ENCODE measurements at places on chromosomes 3 and 15. TPM values are rescaled to one million over a fixed set of nuclear protein-coding genes. Genes with fewer than 3 reads are reported as not detected.

THRB gene
- 0.05 TPM for polyA plus RNA-seq

TNFSF10 gene
- polyA plus RNA-seq = 293 TPM

ITIH1 gene
- polyA plus RNA-seq = 0.75 TPM

CGNL1 gene
- polyA plus RNA-seq = not detected

TM4SF4 gene
- polyA plus RNA-seq = 0.08 TPM

FAM174B gene
- polyA plus RNA-seq = 3.2 TPM

RTP4 gene
- 3.3 TPM for polyA plus RNA-seq

SLC22A14 gene
- polyA plus RNA-seq = not detected

DNA sequence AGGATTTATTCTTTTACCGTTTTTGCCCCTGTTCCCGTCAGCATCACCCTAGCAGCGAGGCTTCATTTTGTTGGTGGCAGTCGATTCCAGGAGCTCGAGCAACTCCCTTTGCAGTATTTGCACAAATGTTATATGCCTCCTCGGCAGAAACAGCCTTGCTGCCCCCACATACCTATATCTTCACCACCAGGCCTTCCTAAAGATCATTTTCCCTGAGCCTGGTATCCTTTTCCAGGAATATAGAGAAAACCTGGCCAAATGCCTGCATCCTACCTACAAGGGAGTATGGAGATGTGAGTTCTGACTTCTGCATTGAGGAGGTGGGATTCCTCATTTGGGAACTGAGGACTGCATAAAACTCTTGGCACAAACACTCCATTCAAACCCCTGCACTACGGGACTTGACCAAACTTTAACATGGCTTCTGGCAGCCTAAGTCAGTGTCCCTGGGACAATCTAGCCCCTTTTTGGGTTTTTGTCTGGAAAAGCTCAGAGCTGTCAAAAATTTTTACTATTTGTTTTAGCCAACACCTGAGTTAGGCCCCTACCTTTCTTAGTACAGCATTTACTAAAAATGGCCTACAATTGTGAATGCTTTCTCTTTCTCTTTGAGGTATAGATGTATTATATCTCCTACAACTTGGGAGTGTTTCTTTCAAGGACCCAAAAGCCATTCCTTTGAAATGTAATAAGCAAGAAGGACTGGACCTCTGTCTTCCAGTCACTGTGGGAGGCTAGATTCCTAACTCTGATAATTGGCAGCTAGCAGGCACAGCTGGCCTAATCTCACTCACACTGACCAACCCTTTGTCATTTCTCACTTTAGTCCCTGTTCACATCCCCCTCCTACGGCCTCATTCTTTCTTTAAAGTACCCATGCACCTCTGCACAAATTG is 12.1 kb upstream of the UBE2Q2 start:
- no peak overlapping the region for H3K4me3 ChIP-seq
- H3K4me1 ChIP-seq = peaks cover 9% of the 10 kb centered on the region
- no peaks in the 10 kb centered on the region for H3K36me3 ChIP-seq
- H3K27ac ChIP-seq = no peak overlapping the region
- DNase-seq = no peak
- no peaks in the 10 kb centered on the region for H3K27me3 ChIP-seq

DNA sequence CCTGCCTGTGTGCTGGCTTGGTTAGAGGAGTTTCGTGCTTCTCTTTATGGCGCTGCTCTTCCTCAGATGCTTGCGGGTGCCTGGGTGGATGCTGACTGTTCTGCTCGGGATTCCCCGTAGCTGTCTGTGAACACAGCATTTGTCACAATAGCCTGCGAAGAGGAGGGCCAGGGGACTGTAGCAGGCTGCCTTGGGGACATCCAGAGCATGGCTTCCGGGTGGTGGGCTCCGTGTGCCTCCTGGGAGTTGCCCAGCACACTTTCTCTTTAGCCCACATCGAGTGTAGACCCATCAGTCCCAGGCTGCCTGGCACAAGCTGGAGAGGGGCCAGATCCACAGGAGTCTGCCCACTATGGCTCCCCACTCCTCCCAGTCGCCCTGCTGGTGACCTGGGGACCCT is 22.4 kb downstream of the LRRK1 start:
- peak overlapping the region; percentile 67 for H3K27ac ChIP-seq
- peak; percentile 82 for DNase-seq
- no peaks in the 10 kb centered on the region for H3K27me3 ChIP-seq
- peaks cover 49% of the 10 kb centered on the region for H3K4me1 ChIP-seq

DNA sequence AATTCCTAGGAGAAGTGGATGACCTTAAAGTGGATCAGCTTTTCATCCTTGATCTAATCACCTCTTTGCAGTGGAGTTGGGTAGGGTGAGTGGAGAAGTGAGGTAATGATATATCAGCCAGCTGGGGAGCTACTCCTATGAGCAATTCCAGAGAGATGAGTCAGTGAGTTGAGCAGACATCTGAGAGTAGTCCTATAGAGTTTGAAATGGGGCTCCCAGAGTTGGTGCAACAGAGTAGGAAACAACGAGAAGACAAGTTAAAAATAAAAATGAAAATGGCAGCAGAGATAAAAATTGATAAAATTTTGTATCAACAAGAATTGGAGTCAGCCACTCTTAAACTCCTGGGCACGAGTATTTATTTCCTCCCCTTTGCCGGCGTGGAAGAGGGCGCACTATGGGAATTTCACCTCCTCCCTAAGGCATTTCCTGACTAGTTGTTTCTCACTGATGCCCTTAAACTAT is 150.8 kb upstream of the DPH6 start:
- DNase-seq = no peak
- H3K27me3 ChIP-seq = no peaks in the 10 kb centered on the region
- H3K4me3 ChIP-seq = no peak overlapping the region
- H3K4me1 ChIP-seq = no peaks in the 10 kb centered on the region

- no peaks in the 10 kb centered on the region for H3K4me1 ChIP-seq
- no peaks in the 10 kb centered on the region for H3K36me3 ChIP-seq
- no peak overlapping the region for H3K27ac ChIP-seq
- no peak for DNase-seq
These were observed 232.3 kb upstream of the STAC start for GRCh38 chr3:36147934-36148558.

GRCh38 chr3:179321668-179322285 is 1.1 kb upstream of the ZNF639 start:
- no peak overlapping the region for H3K27ac ChIP-seq
- no peak for DNase-seq
- peak overlapping the region; percentile 5 for H3K4me3 ChIP-seq
- no peaks in the 10 kb centered on the region for H3K27me3 ChIP-seq
- H3K4me1 ChIP-seq = peaks cover 18% of the 10 kb centered on the region
- H3K36me3 ChIP-seq = no peaks in the 10 kb centered on the region

DNA sequence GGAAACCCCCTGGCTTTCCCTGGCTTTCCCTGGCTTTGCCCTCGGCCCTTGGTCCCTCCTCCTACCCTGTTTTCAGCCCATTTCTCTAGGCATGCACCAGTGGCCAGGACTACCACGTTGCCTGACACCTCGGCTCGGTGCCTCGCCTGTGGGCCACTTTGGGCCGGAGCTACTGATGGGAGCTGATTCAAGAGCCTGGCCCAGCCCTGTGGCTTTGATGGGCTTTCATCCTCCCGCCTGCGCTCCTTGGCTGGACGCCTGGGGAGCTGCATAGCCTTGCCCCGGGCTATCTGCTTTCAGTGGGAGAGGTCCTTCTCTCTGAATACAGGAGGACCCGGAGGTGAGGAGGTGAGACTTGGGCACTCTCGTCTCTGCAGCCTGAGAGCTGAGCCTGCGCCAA is 192.7 kb upstream of the HES1 start:
- H3K4me3 ChIP-seq = no peak overlapping the region
- H3K27me3 ChIP-seq = no peaks in the 10 kb centered on the region
- no peak overlapping the region for H3K27ac ChIP-seq
- DNase-seq = no peak

DNA sequence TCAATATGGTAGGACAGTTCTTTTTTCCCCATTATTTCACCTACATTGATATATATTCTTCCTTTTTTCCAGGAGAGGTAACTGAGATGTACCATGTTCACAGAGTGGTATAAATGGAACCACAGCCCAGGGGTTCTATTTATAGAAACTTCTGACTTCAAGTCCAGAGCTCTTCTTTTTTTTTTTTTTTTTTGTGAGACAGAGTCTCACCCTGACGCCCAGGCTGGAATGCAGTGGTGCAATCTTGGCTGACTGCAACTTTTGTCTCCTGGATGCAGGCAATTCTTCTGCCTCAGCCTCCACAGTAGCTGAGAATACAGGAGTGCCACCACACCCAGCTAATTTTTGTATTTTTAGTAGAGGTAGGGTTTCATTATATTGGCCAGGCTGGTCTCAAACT is 267.1 kb upstream of the TPRG1 start:
- H3K27ac ChIP-seq = peak overlapping the region; percentile 71
- H3K4me3 ChIP-seq = no peak overlapping the region
- no peak for DNase-seq
- H3K27me3 ChIP-seq = no peaks in the 10 kb centered on the region
- no peaks in the 10 kb centered on the region for H3K36me3 ChIP-seq

- H3K27ac ChIP-seq = no peak overlapping the region
- DNase-seq = no peak
- H3K4me1 ChIP-seq = no peaks in the 10 kb centered on the region
- no peaks in the 10 kb centered on the region for H3K27me3 ChIP-seq
- H3K4me3 ChIP-seq = no peak overlapping the region
These were observed 45.7 kb downstream of the EIF2AK4 start for GRCh38 chr15:39979606-39980005.

GRCh38 chr15:60720493-60721256 is 241.7 kb upstream of the ICE2 start:
- no peaks in the 10 kb centered on the region for H3K36me3 ChIP-seq
- no peaks in the 10 kb centered on the region for H3K4me1 ChIP-seq
- H3K27me3 ChIP-seq = no peaks in the 10 kb centered on the region
- no peak overlapping the region for H3K4me3 ChIP-seq
- H3K27ac ChIP-seq = no peak overlapping the region

GRCh38 chr15:63947228-63947627 is 99.1 kb downstream of the DAPK2 start:
- no peak overlapping the region for H3K4me3 ChIP-seq
- H3K27ac ChIP-seq = no peak overlapping the region
- no peaks in the 10 kb centered on the region for H3K27me3 ChIP-seq
- peaks cover 14% of the 10 kb centered on the region for H3K4me1 ChIP-seq
- no peak for DNase-seq

- no peaks in the 10 kb centered on the region for H3K27me3 ChIP-seq
- no peak overlapping the region for H3K4me3 ChIP-seq
- no peak for DNase-seq
- no peak overlapping the region for H3K27ac ChIP-seq
- H3K4me1 ChIP-seq = no peaks in the 10 kb centered on the region
These were observed 59.6 kb upstream of the NEDD4 start for GRCh38 chr15:56053046-56053400.

GRCh38 chr3:186544281-186544680 is at the start of gene CRYGS:
Gene CRYGS, minus strand, starts transcription at chr3:186544380. Its CDS starts 54 bp downstream, at chr3:186544326.
- no peak for DNase-seq
- no peaks in the 10 kb centered on the region for H3K27me3 ChIP-seq
- peaks cover 3% of the 10 kb centered on the region for H3K4me1 ChIP-seq
- H3K36me3 ChIP-seq = peaks cover 25% of the 10 kb centered on the region
- H3K4me3 ChIP-seq = no peak within 1 kb of the TSS

DNA sequence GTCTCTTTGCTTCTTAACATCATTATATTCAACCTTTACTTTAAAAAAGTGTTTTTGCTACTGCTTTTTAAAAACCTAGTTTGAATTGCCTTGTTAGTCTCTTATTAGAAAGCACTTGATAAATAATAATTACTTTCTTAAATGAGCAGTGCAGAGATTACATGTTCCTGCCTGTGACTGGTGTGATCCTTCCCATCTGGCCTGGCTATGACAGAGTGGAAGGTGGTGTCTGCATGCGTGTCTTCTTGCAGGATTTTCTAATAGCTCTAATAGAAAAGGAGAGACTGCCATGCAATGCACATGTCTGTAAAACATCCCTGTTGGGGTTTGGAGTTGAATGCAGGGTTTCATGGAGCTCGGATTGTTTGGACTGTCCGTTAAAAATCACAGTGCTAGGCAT is 425.8 kb upstream of the TPM1 start:
- no peaks in the 10 kb centered on the region for H3K4me1 ChIP-seq
- H3K27me3 ChIP-seq = no peaks in the 10 kb centered on the region
- H3K36me3 ChIP-seq = no peaks in the 10 kb centered on the region
- H3K4me3 ChIP-seq = no peak overlapping the region
- no peak for DNase-seq

- no peak for DNase-seq
- no peaks in the 10 kb centered on the region for H3K36me3 ChIP-seq
- no peaks in the 10 kb centered on the region for H3K4me1 ChIP-seq
- H3K27ac ChIP-seq = no peak overlapping the region
- no peak overlapping the region for H3K4me3 ChIP-seq
These were observed 20.0 kb downstream of the WNT5A start for GRCh38 chr3:55467099-55467498.

DNA sequence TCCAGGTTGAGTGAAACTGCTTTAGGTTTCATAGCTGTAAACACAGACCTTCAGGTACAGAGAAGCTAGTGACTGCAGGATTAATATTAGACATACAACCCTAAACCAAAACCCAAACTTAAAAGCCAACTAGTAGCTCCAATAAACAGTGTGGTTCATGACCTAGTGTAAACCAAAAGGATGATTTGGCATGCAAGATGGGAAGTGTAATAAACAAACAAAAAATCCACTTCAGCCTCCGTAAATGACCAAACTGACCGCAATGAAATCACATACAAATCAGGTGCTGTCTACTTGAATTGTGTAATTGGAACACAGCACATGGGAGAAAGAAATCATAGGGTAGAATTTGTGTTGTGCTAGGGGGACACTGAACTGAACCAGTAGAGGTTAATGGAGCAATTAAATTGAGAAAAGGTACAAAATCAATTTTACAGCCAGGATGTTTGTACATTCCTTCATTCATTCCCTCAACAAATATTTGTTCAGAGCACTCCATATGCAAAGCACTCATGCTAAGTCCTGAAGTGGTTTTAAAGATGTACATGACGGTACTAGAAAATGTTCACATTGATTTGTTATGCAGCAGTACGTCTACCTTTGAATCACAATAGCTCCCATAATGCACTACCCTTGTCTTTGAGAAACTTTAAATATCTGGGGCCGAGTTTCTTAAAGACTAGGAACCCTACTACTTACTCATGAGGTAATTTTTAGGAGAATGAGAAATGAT is 21.4 kb upstream of the CHST2 start:
- no peak overlapping the region for H3K27ac ChIP-seq
- H3K36me3 ChIP-seq = no peaks in the 10 kb centered on the region

DNA sequence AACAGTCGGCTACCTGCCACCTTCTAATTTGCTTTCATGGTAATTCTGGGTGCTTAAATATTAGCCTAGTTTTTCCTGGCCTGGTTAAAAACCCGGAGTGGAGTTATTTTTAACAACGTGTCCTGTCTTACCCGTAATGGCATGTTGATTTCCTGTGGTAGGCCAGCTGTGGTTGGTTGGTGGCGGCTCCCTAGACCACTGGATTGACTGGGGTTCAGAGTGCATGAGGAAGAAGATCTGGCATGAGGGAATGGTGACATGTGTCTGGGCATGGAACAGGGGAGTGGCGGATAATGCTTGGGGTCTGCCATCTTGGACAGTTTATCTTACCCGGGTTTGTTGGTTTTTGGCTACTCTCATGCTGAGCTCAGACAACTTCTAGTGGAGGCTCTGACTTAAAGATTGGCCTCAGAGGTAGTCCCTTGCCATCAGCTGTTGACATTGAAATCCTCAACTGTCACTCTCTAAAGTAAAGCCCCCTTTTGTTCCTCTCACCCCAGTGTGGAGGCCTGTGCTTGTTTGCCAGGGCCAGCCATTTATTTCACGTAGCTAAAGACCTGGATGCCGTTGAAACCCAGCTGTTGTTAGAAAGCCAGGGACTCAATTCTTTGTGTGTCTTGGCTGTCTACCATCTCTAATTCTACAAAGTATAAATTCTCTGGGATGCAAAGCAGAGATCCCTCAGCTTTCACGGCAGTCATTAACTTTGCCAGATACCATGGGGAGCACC is 81.6 kb downstream of the DNASE1L3 start:
- no peak overlapping the region for H3K27ac ChIP-seq
- H3K4me1 ChIP-seq = no peaks in the 10 kb centered on the region
- DNase-seq = no peak
- no peaks in the 10 kb centered on the region for H3K27me3 ChIP-seq
- H3K36me3 ChIP-seq = peaks cover 94% of the 10 kb centered on the region
- H3K4me3 ChIP-seq = no peak overlapping the region
